ENCODE measurements at places on chromosomes 13 and 19. TPM values are rescaled to one million over a fixed set of nuclear protein-coding genes. Genes with fewer than 3 reads are reported as not detected.

Gene FGF21
- total RNA-seq = not detected

Gene GRIK5
- 0.25 TPM for total RNA-seq

Gene FXYD3
- not detected for total RNA-seq

Gene NLRP11
- not detected for total RNA-seq

Gene PLA2G4C
- 2.7 TPM for total RNA-seq

Gene LACC1
- 3.1 TPM for total RNA-seq

Gene ZNF208
- 3.3 TPM for total RNA-seq

Gene BCL3
- 5.9 TPM for total RNA-seq

Gene CD33
- 0.73 TPM for total RNA-seq

Measured in naive thymus-derived CD8-positive, alpha-beta T cell (primary cell).